PC-9 (cell line): ENCODE measurements at places on chromosomes 7 and 10. TPM values are rescaled to one million over a fixed set of nuclear protein-coding genes. Genes with fewer than 3 reads are reported as not detected.

Gene MUC3A
- 0.90 and 1.1 TPM in 2 replicates for total RNA-seq

Gene KIAA1549
- total RNA-seq, result 20.2 and 26.6 TPM in 2 replicates

Gene MYOZ1
- total RNA-seq, result 0.22 and 0.75 TPM in 2 replicates

- DNase-seq, result no peak
Observed at GRCh38 chr7:29044554-29044953, 86.4 kb upstream of the TRIL start.

GRCh38 chr10:5387169-5387568, 17.5 kb downstream of the TUBAL3 start:
- DNase-seq, result no peak

- no peak for DNase-seq
Observed at GRCh38 chr7:40371806-40372440, 237.1 kb downstream of the SUGCT start.

- no peak for DNase-seq
Observed at GRCh38 chr10:55237462-55237861, 436.4 kb upstream of the PCDH15 start.

DNA sequence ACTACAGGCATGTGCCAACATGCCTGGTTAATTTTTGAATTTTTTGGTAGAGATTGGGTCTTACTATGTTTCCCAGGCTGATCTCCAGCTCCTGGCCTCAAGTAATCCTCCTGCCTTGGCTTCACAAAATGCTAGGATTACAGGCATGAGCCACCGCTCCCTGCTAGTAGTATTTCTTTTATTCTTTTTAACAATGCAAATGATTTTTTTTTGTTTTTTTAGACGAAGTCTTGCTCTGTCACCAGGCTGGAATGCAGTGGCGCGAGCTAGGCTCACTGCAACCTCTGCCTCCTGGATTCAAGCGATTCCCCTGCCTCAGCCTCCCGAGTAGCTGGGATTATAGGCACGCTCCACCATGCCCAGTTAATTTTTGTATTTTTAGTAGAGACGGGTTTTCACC, 58.1 kb downstream of the SVIL start:
- DNase-seq, result peak; percentile 71

GRCh38 chr7:134255814-134256213, 60.9 kb downstream of the SLC35B4 start:
- DNase-seq, result no peak

GRCh38 chr10:106708506-106708905, 456.0 kb downstream of the SORCS1 start:
- no peak for DNase-seq

DNA sequence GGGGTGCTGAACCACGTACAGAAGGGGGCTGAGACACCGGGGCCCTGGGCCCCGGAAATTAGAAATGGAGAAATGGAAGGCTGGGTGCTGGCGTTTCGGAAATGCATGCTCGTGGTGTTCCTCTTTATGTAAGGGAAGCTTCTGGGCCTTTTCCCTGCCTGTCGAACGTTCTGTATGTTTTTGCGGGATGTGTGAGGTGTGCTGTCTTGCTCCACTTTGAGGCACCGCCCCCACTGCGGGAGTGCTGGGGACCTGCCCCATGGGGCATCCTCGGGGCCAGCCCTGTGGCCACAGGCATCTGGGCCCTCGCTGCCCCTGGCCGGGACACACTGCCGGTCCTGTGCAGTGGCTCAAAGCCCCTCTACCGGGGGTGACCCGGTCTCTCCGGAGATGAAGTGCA, 1.7 kb upstream of the VENTX start:
- DNase-seq, result no peak
